Anterior cingulate cortex (tissue), 58 donors: ENCODE measurements at places on chromosomes 11 and 22.

- DNase-seq, result no peak
Measured at GRCh38 chr11:13702071-13702470, 33.6 kb downstream of the FAR1 start.

GRCh38 chr11:88042647-88043046 is 132.6 kb downstream of the RAB38 start:
- DNase-seq, result no peak

GRCh38 chr11:59214141-59214893 is 1.6 kb upstream of the MPEG1 start:
- DNase-seq, result no peak

- DNase-seq, result no peak
Measured at GRCh38 chr22:45775569-45776312, 104.1 kb downstream of the ATXN10 start.

DNA sequence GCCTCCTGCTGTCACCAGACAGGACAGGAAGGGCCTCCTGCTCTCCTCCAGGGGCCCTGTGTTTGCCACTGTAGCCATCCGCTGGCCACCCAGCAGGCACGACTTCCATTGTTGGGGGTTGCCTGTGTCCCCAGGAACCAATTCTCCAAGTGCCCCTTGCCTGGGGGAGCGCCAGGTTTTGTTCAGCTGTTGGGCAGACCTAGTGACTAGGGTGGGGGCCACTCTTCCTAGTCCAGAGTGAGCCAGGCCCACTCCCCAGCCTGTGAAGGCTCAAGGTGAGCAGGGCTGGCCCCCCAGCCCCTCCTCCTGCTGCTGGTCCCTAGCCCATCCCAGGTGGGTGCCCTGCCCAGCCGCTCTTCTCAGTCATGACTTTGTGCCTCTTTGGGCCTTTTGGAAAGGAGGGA is 30.9 kb downstream of the OSBPL5 start:
- DNase-seq, result no peak

- DNase-seq, result no peak
Measured at GRCh38 chr11:127866109-127866508, 721.2 kb downstream of the ETS1 start.

- no peak for DNase-seq
Measured at GRCh38 chr22:49869845-49870712, 16.4 kb downstream of the ZBED4 start.

DNA sequence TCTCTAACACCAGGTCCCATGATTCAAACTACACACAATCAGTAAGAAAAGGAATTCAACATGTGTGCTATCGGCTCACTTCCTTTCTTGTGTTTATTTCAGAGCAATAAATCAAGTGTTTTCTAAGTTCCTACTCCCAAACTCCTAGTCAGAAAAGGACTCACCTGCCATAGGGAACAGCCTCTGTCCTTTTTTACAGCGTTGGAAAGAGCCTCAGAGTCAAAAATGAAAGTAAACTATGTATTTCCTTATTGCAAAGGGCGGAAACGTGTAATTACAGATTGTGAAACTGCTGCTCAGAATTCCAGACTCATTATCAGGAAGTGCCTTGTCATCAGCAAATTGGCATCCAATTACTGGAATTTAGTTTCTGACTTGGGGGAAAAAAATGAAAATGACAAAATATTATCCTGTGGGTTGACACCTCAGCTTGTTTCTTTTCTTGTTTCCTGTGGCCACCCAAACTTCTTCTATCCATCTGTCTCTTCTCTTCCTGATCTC is at the start of gene CASP4:
CASP4 (minus strand) TSS at position 220 of the 501 bp plus-strand sequence; CDS start at position 171, 49 bp downstream.
- no peak for DNase-seq

DNA sequence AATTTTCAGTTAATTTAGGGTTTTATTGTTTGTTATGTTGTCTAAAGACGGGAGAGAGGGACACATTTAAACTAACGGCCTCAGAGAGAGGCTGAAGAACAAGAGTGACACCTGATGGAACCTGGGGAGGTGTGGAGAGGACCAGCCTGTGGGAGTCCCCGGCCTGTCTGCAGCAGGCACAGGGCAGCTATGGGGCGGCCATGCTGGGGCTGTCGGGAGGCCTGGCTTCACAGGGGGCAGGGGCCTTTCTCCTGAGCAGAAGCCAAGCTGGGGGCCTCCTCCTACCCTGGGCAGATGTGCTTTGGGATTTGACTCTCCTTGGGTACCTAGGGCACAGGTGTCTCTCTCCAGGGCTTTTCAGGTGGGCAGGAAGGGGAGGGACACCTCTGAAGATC is 21.9 kb downstream of the RELT start:
- DNase-seq, result no peak

DNA sequence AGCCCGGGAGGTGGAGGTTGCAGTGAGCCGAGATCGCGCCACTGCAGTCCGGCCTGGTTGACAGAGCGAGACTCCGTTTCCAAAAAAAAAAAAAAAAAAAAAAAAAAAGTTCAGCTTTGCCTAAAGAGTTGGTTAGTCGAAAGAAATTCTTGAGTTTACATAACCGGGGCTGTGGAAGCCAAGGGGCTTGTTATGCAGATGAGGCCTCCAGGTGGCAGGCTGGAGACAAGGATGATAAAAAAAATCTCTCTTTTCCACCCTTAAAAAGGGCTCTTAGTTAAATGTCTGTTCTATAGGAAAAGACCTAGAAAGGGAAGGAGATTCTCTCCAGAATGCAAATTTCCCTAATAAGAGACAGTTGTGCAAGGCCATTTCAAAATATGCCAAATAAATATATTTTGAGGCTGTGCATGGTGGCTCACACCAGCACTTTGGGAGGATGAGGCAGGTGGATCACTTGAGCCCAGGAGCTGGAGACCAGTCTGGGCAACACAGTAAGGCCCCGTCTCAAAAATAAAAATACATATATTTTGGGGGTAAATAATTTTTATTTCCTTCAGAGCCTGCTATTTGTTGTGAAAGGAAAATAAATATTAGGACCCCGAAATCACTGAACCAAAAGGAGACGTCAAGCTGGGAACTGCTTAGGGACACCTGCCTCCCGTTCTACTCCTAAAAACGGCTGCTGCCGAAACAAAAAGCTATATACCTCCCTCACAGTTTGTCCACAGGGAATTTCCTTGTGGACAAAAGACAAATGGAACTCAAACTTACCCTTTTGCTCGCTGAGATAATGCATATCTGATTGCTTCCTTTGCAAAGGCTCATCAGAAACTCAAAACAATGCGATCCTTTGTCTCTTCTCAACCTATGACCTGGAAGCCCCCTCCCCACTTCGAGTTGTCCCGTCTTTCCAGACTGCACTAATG is 2.4 kb upstream of the IFITM2 start:
- DNase-seq, result peak; percentile 24

GRCh38 chr11:111447931-111448330 is 64.3 kb downstream of the BTG4 start:
- DNase-seq, result no peak

- no peak for DNase-seq
Measured at GRCh38 chr22:34501366-34501965, 564.5 kb upstream of the ISX start.

- DNase-seq, result no peak
Measured at GRCh38 chr22:25219211-25219689, at the start of gene CRYBB2. Gene CRYBB2 (plus strand): TSS chr22:25219639. CDS start chr22:25221430, 1,791 bp downstream.
